Stomach (tissue), 19 donors: ENCODE measurements at places on chromosomes 16 and 17. TPM values are rescaled to one million over a fixed set of nuclear protein-coding genes. Genes with fewer than 3 reads are reported as not detected.

CDH13 gene
- total RNA-seq: not detected

- no peak for DNase-seq
Measured at GRCh38 chr16:28208824-28209223, 2.9 kb downstream of the XPO6 start.

GRCh38 chr16:711548-712320 is 3.2 kb upstream of the METRN start:
- peak; percentile 83 for DNase-seq

DNA sequence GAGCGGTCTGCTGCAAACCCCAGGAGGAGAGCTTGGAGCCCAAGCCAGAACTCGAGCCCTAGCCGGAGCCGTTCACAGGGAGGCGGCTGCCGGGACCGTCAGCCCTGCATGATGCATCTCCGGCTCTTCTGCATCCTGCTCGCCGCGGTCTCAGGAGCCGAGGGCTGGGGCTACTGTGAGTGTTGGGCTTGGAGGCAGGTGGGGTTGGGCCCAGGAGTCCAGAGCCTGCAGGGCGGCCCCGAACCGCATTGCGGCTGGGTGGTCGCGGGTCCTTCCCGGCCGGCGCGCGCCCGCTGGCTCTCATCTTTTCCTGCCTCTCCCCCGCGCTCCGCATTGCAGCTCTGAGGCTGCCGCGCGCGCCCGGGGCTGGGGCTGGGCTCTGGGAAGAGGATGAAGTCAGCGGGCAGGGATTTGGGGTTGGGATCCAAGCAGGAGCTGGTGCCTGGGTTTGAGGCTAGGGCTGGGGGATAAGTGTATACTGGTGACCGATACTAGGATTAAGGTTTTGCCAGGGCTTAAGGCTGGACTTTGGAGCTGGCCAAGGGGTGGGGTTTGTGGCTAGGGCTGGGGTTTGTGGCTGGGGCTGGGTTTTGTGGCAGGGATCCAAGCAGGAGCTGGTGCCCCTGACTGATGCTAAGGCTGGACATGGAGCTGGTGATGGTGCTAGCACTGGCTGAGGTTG is 532 bp downstream of the CNTNAP1 start:
- DNase-seq: peak; percentile 87

DNA sequence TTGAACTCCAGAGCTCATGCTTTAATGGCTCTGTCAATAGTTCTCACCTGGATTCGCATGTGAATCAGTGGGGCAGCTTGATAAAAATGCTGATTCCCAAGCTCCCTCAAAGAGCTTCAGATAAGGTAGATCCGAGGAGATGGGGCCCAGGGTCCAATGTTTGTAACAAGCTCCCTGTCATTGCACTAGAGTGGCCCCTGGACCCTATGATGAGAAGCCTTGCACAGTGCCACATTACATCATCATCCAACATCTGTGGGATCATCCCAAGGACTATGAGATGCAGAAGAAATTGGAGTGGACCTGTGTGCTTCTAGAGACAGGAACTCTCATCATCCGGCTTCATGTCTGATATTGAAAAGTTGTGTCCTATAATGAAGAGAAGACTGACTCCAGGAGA is 340.8 kb downstream of the SHISA9 start:
- DNase-seq: no peak

DNA sequence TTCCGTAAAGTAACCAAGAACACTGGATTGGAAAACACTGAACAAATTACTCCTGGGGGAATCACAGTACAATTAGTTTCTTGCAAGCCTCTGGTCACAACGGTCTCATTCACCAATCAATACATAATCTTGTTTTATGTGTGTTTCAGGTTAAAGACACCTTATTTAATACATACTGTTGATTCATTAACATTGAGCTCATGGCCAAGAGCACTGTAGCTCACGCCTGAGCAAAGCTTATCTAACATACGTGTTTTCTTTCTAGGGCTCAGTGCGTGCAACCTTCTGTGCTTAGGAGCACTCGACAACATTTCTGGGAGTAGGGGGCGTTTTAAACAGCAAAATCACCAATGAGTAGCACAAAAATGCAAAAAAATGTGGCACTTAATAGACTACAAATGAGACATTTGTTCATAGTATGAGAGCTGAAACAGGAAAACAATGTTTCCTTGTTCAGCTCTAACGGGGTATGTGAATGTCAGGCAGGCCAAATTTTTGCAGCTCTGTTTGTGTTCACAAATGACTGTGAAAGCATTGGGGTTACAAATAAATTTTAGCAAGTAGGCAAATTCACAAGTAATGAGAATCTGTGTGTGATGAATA is 206.2 kb downstream of the CNTNAP4 start:
- peak; percentile 18 for DNase-seq

DNA sequence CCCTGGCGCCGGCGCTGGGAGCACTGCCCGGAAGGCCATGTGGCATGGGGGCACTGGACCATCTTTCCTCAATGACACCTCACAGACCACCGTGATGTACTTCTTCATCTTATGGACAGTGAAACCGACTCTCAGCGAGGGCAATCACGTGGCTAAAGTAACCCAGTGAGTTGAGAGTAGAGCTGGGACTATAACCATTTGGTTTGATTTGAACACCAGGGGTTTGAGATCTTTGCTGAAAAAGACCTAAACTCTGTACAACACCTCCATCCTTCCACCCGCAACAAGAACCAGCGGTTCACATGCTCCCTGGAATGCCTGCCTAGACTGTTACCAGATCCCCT is 3.3 kb downstream of the ITGA2B start:
- DNase-seq: no peak

- no peak for DNase-seq
Measured at GRCh38 chr17:75407655-75408352, 2.3 kb upstream of the GRB2 start.

GRCh38 chr17:36124879-36125824 is 21.5 kb downstream of the CCL4 start:
- no peak for DNase-seq

- DNase-seq: peak; percentile 91
Measured at GRCh38 chr17:38871247-38872015, 1.6 kb downstream of the LASP1 start.

DNA sequence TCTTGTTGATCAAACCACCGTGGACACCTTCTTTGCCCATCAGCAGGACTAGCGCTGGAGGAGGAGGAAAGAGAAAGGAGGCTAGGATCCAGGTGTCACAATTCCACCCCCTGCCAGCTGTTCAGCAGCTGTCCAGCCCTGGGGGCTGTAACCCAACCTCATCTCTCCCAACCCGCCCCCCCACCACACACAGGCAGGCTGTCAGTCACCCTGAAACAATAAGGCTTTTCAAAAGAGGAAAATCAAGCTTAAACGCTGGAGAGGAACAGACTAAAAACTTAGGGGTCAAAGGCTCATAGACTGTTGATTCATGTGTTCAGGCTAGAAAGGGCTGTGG is 2.4 kb downstream of the PFN1 start:
- DNase-seq: no peak

DNA sequence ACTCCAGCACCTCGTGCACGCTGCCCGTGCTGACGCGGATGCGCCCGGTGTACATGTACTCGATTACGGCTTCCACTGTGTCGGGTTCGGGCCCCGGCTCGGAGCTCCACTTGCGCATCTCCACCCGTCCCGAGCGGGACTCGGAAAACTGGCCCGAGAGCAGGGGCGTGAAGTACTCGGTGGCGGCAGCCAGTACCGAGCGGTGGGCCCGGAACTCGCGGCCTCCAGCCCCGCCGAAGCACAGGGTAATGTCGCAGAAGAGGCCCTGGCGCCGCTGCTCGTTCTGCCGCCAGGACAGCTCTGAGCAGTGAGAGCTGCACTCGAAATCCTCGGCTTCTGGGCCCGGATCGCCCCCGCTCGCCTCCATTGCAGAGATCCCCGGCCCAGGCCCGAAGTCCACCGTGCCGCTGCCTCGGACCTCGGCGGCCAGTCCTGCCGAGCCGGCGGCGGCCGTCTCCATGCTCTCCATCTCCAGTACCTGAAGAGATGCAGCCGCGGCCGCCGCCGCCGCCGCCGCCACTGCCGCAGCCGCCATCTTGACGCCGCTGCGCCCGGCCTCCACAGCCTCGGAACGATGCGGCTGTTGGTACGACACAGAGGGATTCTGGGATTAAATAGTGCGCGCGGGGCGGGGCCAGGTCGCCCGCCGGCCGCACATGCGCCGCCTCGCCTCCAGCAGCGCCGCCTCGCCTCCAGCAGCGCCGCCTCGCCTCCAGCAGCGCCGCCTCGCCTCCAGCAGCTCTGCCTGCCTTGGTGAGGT is at the start of gene KLHL11:
KLHL11 (minus strand) TSS at position 588 of the 760 bp plus-strand sequence; CDS start at position 535, 53 bp downstream.
- DNase-seq: peak; percentile 92
